Hematopoietic multipotent progenitor cell treated with erythropoietin and hydrocortisone succinate and interleukin-3 and kit ligand, for 17 days (in vitro differentiated cells): ENCODE measurements at places on chromosomes 4 and X.

DNA sequence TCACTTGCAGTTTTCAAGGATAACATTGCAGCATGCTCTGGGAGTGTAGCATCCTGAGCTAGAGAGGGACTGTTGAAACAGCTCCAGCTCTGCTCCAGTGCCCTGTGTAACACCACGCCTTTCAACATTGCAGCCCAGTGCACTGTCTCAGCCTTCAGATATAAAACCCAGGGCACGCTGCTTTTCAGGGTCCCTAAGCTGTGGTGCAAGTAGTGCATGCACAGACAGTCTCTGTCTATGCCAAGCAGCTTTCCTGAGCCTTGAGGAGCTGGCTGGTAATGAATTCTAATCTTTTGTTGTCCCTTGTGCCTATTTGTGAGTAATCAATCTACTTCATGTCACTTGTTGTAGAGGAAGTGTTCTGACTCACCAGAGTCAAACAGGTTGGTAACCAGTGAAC, 897.0 kb downstream of the ARAP2 start:
- DNase-seq, result no peak

DNA sequence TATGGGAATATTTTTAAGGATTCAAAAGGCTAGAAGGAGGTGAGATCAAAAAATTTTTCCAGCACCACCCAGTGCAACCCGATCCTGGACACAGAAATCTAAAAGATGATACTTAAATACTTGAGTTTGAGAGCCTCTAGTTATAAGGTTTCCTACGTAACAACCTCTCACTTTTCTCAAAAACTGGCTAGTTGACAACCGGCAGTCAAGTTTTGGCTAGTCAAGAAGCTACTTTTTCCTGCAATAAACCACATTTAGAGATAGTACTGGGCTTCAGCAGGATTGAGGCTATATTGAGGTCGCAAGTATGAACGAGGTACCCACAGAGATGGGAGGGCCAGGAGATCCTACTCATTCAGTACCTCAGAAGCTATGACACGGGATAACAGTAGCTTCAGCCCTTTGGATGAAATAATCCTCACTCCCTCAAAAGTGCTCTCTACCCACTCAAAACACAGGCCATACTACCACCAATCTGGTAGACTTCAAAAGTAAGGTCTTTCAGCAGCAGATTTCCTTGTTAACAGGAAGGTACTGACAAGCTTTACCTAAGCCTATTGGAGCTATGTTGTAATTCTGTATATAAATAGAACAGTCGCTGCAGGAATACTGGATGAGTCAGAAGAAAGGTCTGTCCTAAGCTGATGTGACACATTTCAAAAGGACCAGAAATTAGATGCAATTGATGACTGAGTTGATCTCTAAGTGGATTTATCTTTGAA, 1.5 kb upstream of the TSPAN5 start:
- peak; percentile 70 for DNase-seq

DNA sequence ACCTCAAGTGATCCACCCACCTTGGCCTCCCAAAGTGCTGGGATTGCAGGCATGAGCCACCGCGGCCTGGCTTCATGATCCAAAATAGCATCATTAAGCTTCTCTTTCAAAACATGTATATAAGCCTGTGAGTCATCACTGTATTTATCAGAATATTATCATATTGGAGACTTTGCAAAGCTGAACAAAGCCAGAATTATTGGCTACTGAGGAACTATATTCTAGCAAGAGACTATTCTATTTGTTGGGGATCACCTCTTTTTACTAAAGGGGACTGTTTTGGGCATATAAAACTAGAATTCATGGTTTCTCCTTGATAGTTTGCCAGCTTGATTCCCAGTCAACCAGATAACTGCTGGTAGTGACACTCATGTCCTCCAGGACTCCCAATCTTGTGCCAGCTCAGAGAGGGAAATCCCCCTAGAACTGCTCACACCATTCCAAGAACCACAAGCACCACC, 40.1 kb downstream of the TET2 start:
- DNase-seq, result no peak

GRCh38 chr4:112270640-112271421, 14.9 kb downstream of the TIFA start:
- DNase-seq, result no peak

DNA sequence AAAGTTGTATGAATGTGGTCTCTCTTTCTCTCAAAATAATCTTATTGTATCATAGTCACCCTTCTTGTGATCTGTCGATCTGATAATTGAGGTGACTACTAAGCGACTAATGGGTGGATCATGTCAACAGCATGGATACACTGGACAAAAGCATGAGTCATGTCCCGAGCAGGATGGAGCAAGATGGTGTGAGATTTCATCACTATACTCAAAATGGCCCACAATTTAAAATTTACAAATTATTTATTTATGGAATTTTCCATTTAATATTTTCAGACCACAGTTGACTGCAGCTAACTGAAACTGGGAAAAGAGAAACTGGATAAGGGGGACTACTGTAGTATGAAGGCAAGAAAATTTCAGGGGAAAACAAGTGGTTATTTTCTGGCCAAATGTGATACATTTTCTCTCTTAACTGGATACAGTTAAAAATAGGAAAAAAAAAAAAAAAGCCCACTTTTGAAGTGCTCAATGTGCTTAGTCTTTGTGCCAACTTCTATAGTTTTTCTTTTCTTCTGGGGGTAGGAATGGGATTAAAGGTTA, 25.3 kb downstream of the FAM241A start:
- no peak for DNase-seq

DNA sequence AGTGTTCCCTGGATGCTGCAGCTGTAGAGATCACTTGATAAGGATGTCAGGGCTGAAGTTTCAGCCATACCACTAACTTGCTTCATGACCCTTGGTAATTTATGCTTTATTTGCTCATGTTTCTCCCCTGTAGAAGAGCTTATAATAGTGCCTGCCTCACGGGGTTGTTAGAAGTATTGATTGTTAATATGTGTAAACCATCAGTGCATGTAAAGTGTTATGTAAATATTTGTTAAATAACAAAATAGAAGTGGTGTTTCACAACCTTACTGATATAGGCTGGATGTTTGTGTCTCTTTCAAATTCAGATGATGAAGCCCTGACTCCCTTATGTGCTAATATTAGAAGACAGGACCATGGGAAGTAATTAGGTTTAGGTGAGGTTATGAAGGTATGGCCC, 1.5 kb upstream of the CXCL2 start:
- DNase-seq, result no peak

DNA sequence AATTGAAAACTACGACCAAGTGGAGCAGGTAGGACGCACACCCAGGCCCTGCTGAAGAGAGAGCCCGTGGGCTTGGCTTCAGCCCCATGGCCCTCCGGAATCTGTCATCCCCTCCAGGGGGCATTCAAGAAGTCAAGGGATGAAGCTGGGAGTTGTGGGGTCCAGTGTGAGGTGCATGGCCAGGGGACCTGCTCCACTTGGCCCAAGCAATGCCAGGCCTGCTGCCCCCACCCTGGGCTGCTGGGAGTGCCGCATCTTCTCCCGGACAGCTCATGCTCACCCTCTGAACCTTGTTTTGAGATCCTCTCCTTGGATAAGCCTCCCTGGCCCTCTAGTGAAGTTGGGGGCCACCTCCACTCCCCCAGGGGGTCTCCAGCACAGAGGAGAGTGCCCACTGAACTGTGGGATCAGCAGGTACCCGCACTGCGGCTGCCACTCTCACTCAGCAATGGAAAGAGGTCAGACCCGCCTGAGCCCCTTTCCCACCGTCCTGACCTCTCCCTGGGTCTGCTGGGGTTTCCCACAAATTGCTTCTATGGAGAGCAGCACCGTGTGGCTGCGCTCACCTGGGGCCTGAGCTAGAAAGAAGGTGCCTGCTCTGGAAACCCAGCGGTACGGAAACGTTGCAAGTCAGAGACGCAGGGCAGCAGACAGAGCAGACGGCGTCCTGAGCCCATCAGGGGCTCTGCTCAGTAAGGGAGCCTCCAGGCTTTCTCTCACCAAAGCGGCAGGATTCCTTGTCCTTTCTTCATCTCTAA, 5.0 kb upstream of the ABLIM2 start:
- DNase-seq, result no peak

- no peak for DNase-seq
Observed at GRCh38 chr4:138010639-138011038, 231.5 kb downstream of the SLC7A11 start.

DNA sequence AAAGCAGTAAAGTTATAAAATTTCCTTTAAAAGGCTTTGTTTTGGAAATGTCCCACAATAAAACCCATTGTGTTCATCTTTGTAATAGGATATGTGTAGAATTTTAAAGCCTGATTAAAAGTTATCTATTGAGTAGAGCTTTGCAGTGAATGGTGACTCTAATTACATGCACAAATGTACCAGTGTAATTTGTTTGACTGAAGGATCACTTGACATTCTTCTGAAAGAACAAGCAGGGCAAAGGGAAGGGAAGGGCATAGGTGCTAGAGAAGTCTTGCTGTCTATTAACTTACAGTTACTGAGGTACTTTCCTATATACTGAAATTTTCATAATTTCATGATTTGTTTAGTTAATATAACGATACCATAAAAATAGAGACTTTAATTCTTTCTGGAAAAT, 70.8 kb downstream of the STIM2 start:
- DNase-seq, result no peak

- no peak for DNase-seq
Observed at GRCh38 chrX:140087875-140088274, 122.6 kb upstream of the CXorf66 start.

- DNase-seq, result no peak
Observed at GRCh38 chrX:42229533-42229932, 306.2 kb upstream of the CASK start.

DNA sequence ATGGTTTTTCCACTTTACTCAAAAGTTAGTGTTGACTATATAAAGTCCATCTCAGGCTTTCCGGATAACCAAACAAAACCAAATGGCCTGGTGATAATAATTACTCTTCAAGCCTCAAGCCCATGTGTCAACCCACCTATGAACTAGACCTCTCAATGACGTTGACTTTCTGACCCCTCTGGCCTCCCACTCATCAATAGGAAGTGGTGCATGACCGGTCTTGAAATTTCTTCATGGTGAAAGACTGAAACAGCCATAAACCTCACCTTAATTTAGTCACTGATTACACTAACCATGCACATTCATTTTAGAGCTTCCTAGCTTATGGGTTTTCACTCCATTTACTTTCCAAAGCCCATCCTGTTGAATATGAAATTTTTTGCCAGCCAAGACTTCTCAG, 276.0 kb downstream of the KLHL13 start:
- DNase-seq, result no peak

DNA sequence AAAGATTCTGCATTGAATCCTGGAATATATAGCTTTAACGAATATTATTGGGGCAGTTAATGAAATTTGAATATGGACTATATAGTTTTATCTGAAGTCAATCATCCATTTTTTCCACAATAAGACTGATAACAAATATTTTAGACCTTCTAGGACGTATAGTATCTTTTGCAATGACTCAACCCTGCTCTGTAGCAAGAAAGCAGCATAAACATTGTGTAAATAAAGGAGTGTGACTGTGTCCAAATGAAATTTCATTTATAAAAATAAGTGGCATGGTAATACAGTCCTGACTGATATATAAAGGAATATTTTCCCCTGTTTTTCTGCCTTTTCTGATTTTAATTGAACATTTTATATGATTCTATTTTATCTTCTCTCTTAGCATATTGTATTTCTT, 947.7 kb upstream of the SLIT2 start:
- DNase-seq, result no peak

DNA sequence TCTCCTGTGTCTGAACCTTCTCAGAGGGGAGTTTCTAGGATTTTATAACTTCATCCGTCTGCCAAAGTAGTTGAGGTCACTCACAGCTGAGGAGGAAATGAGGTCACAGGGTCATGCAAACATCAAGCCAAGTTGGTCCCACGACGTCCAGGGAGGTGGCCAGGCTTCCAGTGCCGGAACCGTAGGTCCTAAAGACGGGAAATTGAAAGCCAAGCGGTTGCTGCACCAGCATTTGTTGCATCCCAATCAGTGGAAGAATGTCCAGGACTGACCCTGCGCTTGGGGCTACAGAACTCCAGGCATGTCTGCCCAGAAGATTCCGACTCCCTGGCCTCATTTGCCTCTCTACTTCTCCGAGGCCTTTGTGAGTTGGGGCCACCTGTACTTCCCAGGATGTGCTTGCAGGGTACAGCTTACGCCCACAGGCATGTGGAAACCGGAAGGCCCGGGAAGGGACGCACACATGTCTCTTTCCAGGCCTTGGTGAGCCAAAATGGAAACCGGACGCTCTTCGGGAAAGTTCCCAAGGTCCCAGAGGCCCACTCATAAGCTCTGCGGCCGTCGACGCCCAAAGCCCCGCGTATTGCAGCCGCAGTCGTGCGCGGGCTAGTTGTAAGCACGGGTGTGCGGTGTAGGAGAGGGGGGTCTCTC, 9.3 kb downstream of the PRDM8 start:
- DNase-seq, result no peak

- DNase-seq, result peak; percentile 60
Observed at GRCh38 chr4:38723726-38724474, 58.9 kb downstream of the TLR10 start.

- no peak for DNase-seq
Observed at GRCh38 chrX:25721564-25721963, 416.6 kb upstream of the MAGEB18 start.

DNA sequence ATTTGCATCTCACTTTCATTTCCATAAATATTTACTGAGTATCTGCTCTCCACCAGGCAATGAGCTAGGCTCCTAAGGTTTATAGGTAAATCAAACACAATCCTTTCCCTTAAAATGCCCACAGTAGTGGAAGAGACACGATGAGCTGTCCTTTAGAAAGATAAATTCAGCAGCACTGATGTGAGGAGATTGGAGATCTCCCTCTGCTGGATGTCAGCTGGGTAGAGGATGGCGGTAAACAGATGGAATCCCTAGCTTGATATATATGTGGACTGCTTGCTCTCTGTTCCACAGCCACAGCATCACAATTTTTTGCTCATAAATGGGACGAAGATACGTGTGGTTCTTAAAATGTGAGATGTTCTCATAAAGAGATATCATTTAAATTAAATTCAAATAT, 216.4 kb upstream of the RASGEF1B start:
- no peak for DNase-seq

DNA sequence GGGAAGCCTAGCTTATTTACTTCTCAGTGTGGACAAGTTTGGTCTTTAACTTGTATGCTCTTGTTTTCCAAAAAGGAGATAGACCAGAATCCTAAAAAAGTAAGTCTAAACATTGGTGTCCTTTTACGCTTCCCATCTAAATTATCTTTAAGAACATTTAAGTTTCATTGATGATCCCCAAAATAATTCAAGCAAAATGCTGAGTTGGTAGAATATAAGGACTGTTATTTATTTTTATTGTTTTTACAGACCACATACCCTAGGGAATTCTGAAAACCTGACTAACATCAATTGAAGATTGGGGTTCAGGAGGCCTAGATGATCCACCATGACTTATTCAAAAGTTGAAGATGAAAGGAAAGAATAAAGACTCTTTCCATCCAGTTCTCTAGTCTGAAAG, 653.0 kb downstream of the CCSER1 start:
- DNase-seq, result no peak

DNA sequence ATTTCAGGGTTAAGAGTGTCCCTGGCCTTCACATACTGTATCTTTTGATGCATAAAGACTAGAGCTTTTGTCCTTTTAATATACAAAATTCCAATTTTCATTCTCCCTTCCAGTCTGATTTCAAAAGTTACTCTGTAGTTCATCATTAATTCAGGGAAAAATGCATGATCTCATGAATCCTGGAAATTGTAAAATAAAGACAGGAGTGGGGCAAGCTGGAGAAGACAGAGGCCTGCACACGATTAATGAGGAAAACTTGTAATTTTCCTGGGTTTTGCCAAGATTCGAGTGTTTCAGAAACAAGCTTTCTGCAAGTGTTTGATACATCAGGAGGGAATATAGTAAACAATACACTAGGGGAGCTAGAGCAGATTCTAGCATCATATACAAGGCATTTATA, 947.9 kb downstream of the FAT4 start:
- no peak for DNase-seq
